ENCODE measurements at places on chromosomes 2 and 18. TPM values are rescaled to one million over a fixed set of nuclear protein-coding genes. Genes with fewer than 3 reads are reported as not detected.

Gene NCOA1
- 32.7 TPM for total RNA-seq

Gene HRH4
- 0.16 TPM for total RNA-seq

Gene D2HGDH
- 24.0 TPM for total RNA-seq

Gene CSRNP3
- total RNA-seq = not detected

Gene LIMS4
- 0.17 TPM for total RNA-seq
